Uterus (tissue), 4 donors: ENCODE measurements at places on chromosomes 4 and X. TPM values are rescaled to one million over a fixed set of nuclear protein-coding genes. Genes with fewer than 3 reads are reported as not detected.

DNA sequence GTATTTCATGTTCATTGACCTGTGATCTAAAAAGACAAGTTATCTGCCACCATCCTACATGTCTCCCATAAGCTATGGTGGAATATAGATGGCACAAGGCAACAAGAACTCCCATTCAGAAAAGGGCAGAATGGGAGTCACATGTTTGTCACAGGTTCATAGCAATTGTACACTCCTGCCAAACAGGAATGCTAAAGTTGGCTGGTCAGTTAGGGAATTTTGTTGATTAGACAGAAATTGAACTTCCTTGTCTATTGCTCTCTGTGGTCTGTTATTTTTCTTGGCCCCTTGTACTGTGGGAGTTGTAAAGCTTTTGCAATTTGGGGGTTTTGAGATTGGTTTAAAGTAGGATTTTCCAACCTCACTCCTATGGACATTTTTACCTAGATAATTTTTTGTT is 101.7 kb upstream of the SOD3 start:
- no peaks in the 10 kb centered on the region for H3K27me3 ChIP-seq
- H3K4me1 ChIP-seq = no peaks in the 10 kb centered on the region
- no peaks in the 10 kb centered on the region for H3K36me3 ChIP-seq
- H3K27ac ChIP-seq = no peak overlapping the region
- no peak for DNase-seq
- no peak overlapping the region for H3K4me3 ChIP-seq

- DNase-seq = no peak
- no peaks in the 10 kb centered on the region for H3K36me3 ChIP-seq
- H3K4me3 ChIP-seq = no peak overlapping the region
- H3K27me3 ChIP-seq = no peaks in the 10 kb centered on the region
- H3K27ac ChIP-seq = no peak overlapping the region
- no peaks in the 10 kb centered on the region for H3K4me1 ChIP-seq
Observed at GRCh38 chr4:77579406-77580076, 26.1 kb upstream of the CXCL13 start.

The PFKFB1 gene
- total RNA-seq = not detected

The C1QTNF7 gene
- total RNA-seq = 14.1 TPM

The TCP11X2 gene
- not detected for total RNA-seq
